ENCODE measurements at places on chromosomes 13 and 19.

DNA sequence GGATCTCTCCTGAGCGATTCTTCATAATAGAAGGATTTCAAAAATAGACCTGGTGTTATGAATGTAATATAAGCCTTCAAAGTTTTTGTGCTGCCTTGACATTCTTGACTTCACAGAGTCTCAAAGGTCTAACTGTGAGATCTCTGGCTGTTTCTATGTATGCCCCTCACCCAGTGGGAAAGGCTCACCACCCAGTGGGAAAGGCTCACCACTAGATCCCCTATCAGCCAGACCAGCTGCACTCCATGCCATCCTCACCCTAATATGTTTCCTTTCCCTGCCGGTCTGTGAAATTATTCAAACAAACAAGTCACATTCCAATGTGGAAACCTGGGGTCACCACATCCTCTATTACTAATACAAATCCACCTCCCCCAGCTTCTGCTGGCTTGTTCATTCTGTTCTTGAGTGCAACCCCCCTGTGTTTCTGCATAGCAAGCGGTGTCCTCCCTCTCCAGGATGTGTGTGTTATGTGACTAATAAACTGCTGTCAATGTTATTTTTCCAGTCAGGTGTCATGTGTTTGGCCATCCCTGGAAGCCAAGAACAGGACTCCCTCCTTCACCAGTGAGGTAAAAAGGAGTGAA lies 13.8 kb upstream of the SLITRK1 start:
- DNase-seq = no peak

DNA sequence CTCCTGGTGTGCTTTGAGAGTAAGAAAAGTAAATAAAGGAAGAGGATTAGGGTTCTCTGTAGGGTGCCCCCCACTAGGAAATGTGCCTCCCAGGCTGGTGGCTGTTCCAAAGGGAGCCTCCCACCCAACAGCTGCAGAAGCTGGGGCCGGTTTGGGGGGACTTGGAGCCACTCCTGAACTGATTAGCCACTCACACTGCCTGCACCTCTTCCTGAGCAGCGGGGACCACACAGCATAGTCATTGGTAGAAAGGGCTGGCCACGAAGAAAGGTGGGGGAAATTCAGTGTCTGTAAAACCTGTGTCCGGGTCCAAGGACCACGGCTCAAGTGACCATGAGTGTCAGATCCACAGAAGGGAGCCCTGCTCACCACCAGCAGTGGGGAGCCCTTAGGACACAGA lies 55.6 kb downstream of the SPACA7 start:
- no peak for DNase-seq

- DNase-seq = peak; percentile 37
Measured at GRCh38 chr19:18194554-18195238, 1.7 kb downstream of the MPV17L2 start.

- DNase-seq = no peak
Measured at GRCh38 chr13:71067165-71067815, 799.7 kb downstream of the DACH1 start.

- DNase-seq = no peak
Measured at GRCh38 chr13:28494778-28495537, at the start of gene FLT1. FLT1 (minus strand) TSS chr13:28495128; CDS start chr13:28494843, 285 bp downstream.

GRCh38 chr13:44951184-44951583 lies 38.1 kb downstream of the NUFIP1 start:
- DNase-seq = peak; percentile 47

DNA sequence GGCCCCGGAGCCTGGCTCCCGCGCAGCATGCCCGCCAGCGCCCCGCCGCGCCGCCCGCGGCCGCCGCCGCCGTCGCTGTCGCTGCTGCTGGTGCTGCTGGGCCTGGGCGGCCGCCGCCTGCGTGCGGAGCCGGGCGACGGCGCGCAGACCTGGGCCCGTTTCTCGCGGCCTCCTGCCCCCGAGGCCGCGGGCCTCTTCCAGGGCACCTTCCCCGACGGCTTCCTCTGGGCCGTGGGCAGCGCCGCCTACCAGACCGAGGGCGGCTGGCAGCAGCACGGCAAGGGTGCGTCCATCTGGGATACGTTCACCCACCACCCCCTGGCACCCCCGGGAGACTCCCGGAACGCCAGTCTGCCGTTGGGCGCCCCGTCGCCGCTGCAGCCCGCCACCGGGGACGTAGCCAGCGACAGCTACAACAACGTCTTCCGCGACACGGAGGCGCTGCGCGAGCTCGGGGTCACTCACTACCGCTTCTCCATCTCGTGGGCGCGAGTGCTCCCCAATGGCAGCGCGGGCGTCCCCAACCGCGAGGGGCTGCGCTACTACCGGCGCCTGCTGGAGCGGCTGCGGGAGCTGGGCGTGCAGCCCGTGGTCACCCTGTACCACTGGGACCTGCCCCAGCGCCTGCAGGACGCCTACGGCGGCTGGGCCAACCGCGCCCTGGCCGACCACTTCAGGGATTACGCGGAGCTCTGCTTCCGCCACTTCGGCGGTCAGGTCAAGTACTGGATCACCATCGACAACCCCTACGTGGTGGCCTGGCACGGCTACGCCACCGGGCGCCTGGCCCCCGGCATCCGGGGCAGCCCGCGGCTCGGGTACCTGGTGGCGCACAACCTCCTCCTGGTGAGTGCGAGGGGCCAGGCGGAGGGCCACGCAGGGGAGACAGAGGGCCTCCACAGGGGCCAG lies at the start of gene KL:
TSS of gene KL (plus strand) at position 10 of the 909 bp plus-strand sequence. CDS start at position 28, 18 bp downstream.
- no peak for DNase-seq

DNA sequence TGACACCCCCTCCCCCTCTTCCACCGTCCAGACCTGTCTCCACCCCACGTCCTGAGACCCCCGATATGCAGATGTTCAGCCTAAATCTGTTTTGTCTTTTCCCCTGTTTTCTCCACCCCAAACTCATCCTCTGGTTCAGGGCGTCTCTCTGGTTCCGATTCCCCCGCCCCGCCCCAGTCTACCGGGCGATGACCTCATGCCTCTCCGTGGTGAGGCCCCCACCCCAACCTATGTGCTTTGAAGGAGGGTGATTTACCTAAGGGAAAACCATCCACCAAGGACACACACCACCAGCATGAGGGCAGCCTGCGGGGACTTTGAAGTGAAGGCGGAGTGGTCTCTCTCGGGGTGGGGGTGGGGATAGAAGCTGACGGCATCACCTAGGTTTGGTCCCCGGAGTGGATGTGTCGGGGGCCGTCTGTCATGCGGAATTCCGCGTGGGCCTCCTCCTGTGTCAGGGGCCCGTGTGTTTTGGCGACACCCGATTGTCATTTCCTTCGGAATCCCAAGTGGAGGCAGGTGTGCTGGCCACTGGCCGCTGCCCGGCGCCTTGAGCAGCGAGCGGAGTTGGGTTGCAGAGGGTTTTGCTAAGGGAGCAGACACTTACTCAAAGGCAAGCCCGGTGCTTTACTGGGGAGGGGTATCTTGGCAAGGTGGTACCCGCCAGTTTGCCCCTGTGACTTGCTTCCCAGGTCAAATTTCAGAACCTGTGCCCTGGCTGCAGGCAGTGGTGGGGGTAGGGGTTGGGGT lies 1.4 kb downstream of the FZR1 start:
- DNase-seq = no peak

DNA sequence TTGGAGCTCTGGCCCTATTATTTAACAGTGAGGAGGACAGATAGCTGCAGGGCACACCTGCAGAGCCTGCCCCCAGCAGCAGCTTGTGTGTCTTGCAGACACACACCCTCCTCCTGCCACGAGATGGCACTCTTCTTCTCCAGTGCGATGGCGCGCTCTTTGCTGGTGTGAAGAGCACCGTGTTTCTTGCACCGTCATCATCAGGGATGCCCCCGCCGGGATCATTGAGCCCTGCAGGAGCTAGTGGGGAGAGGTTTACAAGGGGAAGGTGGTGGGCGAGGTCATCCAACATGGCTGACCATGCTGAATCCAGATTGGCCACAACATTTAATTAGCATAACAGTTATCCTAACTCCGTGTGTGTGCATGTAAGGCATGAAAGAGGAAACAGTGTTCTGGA lies 105.6 kb downstream of the RAB20 start:
- peak; percentile 72 for DNase-seq
